Activated CD4-positive, alpha-beta memory T cell treated with anti-CD3 and anti-CD28 coated beads for 36 hours (primary cell): ENCODE measurements at places on chromosomes 5 and 9. TPM values are rescaled to one million over a fixed set of nuclear protein-coding genes. Genes with fewer than 3 reads are reported as not detected.

DNA sequence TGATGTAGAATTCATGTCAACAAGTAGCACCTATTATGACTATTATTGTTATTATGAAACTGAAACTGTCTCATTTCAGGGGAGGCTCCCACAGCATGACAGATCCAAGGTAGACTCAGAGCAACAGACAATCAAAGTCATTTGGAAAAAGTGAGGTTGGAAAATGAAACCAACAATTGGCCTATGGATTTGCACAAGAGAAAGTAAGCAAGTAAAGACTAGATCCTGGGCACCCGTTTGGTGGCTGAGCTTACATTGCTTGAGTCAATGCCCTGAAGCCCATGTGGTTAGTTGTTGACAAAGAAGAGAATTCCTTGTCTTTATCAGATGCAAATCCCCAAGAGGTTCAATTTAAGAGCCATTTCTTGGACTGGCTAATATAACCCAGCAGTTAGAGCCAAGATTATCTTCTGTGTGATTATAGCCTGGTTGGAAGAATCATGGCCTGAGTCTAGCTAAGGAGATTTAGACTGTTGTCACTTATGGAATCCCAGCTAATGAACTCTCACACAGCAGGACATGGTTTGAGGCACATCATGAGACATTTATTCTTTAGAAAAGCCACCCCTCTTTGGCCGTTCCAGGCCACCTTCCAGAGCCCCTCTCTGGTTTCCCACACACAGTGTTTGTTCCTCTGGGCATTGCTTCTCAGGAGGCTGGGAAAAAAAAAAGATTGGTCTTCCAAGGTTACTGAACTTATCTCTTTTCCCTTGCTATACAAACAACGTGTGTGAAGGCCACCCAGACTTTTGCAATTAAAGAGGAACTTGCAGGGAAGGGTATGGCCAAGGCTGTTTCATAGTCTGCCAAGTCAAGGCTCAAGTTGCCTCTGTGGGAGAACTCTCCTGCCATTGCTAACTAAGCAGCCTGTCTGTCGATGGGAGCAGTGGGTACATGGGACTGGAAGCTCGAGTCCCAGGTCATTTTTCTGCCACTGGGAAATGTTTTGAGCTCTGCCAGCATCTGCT is 399.5 kb downstream of the ENC1 start:
- DNase-seq: no peak
- H3K36me3 ChIP-seq: no peaks in the 10 kb centered on the region
- no peak overlapping the region for H3K4me3 ChIP-seq
- peaks cover 14% of the 10 kb centered on the region for H3K27me3 ChIP-seq
- no peaks in the 10 kb centered on the region for H3K4me1 ChIP-seq

DNA sequence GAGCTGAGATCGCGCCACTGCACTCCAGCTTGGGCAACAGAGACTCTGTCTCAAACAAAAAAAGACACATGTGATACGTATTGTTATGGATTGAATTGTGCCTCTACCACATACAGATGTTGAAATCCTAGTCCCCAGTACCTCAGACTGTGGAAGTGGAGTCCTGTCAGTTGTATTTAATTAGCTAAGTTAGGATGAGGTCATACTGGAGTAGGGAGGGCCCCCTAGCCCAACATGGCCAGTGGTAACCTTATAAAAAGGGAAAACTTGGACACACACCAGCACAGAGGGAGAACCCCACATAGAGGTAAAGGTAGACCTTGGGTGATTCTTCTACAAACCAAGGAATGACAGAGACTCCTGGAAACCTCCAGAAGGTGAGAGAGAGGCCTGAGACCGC is 119.8 kb downstream of the GADD45G start:
- no peak overlapping the region for H3K27ac ChIP-seq
- H3K4me3 ChIP-seq: no peak overlapping the region
- peaks cover 1% of the 10 kb centered on the region for H3K36me3 ChIP-seq
- no peaks in the 10 kb centered on the region for H3K4me1 ChIP-seq

GRCh38 chr5:44568519-44568918 is 179.3 kb upstream of the FGF10 start:
- DNase-seq: no peak
- no peaks in the 10 kb centered on the region for H3K27me3 ChIP-seq
- H3K36me3 ChIP-seq: no peaks in the 10 kb centered on the region
- H3K27ac ChIP-seq: no peak overlapping the region

- H3K27me3 ChIP-seq: peaks cover 11% of the 10 kb centered on the region
- no peaks in the 10 kb centered on the region for H3K36me3 ChIP-seq
- H3K4me1 ChIP-seq: no peaks in the 10 kb centered on the region
- H3K27ac ChIP-seq: no peak overlapping the region
Measured at GRCh38 chr5:68490406-68490805, 274.9 kb downstream of the PIK3R1 start.

The F2RL1 gene
- total RNA-seq: 2.3 TPM
